Activated T-cell treated with anti-CD3 and anti-CD28 coated beads, Interleukin-2, amount 50 U/mL, for 4 hours (primary cell): ENCODE measurements at places on chromosomes 12 and 14. TPM values are rescaled to one million over a fixed set of nuclear protein-coding genes. Genes with fewer than 3 reads are reported as not detected.

TESPA1 gene
- 102 TPM for total RNA-seq

LHX5 gene
- total RNA-seq, result not detected

CCDC197 gene
- total RNA-seq, result 0.35 TPM

CACNA1C gene
- total RNA-seq, result 0.08 TPM

SLC38A4 gene
- total RNA-seq, result 0.25 TPM

KRT2 gene
- not detected for total RNA-seq

TMTC1 gene
- total RNA-seq, result 0.24 TPM
